H9 (cell line): ENCODE measurements at places on chromosomes 16 and 17.

DNA sequence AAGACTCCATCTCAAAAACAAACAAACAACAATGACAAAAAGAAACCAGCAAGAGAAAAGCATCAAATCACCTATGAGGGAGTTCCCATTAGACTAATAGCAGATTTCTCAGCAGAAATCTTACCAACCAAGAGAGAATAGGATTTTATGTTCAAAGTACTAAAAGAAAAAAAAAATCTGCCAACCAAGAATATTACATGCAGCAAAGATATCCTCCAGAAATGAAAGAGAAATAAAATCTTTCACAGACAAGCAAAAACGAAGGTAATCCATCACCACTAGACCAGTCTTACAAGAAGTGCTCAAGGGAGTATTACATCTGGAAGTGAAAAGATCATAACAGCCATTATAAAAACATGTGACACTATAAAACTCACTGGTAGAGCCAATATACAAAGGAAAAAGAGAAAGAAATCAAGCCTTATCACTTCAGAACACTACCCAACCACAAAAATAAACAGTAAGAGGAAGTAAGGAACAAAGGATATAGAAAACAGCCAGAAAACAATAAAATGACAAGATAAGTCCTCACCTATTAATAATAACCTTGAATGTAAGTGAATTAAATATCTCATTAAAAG, 66.3 kb downstream of the STX8 start:
- no peak overlapping the region for H3K27ac ChIP-seq
- no peak overlapping the region for H3K4me3 ChIP-seq
- no peaks in the 10 kb centered on the region for H3K27me3 ChIP-seq

GRCh38 chr16:77962689-77963088, 59.7 kb upstream of the CLEC3A start:
- peaks cover 7% of the 10 kb centered on the region; the same call in 1 of the 2 replicates for H3K27me3 ChIP-seq
- peaks cover 35% of the 10 kb centered on the region for H3K36me3 ChIP-seq
- DNase-seq = no peak
- H3K4me3 ChIP-seq = peak overlapping the region; percentile 64; the same call in 2 of the 3 replicates
- H3K4me1 ChIP-seq = peaks cover 28% of the 10 kb centered on the region
- H3K27ac ChIP-seq = no peak overlapping the region

- no peaks in the 10 kb centered on the region for H3K4me1 ChIP-seq
- H3K36me3 ChIP-seq = no peaks in the 10 kb centered on the region
- no peaks in the 10 kb centered on the region for H3K27me3 ChIP-seq
- DNase-seq = no peak
- no peak overlapping the region for H3K4me3 ChIP-seq
- no peak overlapping the region for H3K27ac ChIP-seq
Measured at GRCh38 chr16:12097523-12098428, 121.2 kb downstream of the SNX29 start.

DNA sequence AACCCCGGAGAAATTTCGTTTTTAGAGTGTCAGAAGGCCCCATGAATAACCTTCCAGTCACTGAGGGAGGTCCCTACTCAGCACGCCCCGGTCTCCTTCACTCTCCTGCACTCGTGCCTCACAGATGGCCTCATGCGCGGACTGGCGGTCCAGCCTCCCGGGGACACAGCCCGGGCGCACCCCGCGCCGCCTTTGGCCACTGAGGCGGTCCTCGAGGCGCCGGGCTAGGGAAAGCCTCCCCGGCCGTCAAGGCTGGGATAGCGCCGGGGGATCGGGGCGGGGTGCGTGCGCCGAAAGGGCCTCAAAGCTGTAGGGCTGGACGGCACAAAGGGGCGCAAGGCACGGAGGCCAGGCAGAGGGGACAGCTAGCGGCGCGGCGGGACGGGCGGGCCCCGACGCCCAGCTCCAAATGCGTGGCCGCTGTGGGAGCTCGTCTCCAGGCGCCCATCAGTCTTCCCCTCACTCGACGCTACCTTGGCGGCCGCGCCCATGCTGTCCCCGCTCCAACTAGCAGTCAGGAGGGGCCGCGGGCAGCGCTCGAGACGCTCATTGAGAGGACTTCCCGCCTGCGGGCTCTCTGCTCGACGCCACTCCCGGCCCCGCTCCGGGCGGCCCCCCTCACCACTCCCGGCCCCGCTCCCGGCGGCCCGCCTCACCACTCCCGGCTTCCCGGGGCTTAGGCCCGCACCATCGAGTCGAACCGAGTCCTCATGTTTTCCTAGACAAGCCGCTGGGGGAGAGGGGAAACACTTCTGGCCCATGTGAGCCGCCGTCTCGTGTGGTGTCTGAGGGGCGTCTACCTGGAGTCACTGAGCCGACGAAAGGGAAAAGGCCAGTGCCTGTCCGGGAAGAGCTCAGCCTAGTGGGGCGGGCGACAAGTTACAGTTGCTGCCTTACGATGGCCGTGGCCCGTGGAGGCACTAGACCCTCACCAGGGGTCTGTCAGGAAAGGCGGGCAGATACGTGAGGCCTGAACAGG, at the start of gene USP6:
Gene USP6, plus strand, starts transcription at position 360 of the 979 bp plus-strand sequence. CDS start 14,336 bp downstream, outside the sequence.
- no peaks in the 10 kb centered on the region for H3K27me3 ChIP-seq
- H3K27ac ChIP-seq = no peak within 1 kb of the TSS
- H3K4me3 ChIP-seq = no peak within 1 kb of the TSS
- no peaks in the 10 kb centered on the region for H3K4me1 ChIP-seq
- H3K36me3 ChIP-seq = peaks cover 15% of the 10 kb centered on the region; the same call in 2 of the 3 replicates

- H3K27me3 ChIP-seq = peaks cover 43% of the 10 kb centered on the region
- H3K4me1 ChIP-seq = no peaks in the 10 kb centered on the region
- H3K36me3 ChIP-seq = no peaks in the 10 kb centered on the region
- H3K27ac ChIP-seq = no peak overlapping the region
Measured at GRCh38 chr17:74923538-74924249, 379 bp upstream of the OTOP2 start.

DNA sequence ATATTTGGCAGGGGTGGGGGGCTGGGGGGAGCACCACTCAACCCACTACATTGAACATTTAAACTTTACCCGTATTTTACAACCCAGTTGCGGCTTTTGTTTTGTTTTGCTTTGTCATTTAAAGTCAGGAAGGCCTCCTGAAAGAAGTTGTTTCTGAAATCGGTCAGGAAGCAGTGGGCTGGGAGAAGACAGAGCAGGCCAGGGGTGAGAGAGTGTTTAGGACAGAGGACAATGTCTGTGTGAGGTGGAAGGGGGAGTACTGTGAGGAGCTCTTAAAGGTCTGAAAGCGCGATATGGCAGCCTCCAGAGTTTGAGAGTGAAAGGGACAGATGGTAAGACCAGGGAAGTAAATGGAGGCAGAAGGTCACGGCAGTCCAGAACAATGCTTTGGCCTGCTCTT, 6.1 kb upstream of the WFIKKN2 start:
- H3K36me3 ChIP-seq = no peaks in the 10 kb centered on the region; the same call in 2 of the 3 replicates
- H3K27me3 ChIP-seq = no peaks in the 10 kb centered on the region
- no peak overlapping the region for H3K4me3 ChIP-seq
- no peak overlapping the region for H3K27ac ChIP-seq
